ENCODE measurements at places on chromosomes 7 and 10.

DNA sequence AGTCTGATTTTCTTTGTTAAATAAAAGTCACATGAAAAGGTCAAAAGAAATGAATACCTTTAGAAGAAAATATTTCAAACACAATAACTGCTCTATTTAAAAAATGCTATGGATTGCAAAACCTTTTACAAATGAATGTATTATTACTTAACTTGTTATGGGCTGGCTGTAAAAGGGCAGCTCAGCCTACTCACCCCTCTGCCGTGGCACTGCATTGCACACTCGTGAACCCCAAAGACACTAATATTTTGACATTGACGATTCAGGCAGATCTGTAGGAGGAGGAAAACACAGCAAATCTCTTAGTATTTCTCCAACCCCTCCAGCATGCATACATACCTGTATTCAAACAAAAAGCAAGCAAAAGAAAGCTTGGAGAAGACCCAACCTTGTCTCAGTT, 149.5 kb downstream of the FANK1 start:
- no peak for DNase-seq

- DNase-seq: no peak
Measured at GRCh38 chr10:128570319-128570995, 444.2 kb upstream of the MKI67 start.

- DNase-seq: no peak
Measured at GRCh38 chr10:35637462-35637861, 4.6 kb downstream of the FZD8 start.

GRCh38 chr7:3371601-3372000, 70.5 kb downstream of the SDK1 start:
- DNase-seq: no peak

DNA sequence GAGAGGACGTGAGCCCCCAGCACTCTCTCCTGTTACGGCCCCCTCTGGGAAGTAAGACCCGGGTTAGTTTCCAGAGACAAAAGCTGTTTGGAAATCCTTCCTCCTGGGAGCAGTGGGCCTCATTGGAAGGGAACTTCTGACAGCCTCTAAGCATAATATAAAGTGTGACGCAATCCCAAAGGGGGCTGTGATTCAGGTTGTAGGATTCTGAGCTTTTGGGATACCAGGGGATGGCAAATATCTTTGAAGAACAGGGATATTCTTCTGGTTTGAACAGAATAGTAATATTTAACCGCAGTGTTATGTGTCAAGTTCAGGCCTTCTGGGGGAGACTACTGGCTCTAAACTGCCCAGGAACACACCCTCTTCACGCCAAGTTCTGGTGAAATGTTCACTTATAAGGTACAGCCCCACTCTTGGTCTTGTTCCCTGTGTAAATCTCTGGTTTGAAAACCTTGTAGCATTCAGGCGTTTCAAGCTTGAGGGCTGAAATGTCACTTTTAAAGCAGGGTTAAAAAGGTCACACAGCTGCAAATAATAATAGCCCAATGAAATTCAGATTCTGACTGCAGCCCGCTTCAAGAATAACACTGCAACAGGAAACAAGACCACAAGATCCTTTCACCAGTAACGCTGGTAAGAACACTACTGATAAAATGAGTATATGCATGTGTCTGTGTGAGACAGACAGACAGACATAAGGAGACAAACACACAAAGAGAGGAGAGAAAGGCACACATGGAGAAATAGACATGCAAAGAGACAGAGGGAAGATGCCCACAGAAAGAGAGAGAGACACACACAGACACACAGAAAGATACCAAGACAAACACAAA, 69.0 kb downstream of the CREB5 start:
- DNase-seq: no peak

DNA sequence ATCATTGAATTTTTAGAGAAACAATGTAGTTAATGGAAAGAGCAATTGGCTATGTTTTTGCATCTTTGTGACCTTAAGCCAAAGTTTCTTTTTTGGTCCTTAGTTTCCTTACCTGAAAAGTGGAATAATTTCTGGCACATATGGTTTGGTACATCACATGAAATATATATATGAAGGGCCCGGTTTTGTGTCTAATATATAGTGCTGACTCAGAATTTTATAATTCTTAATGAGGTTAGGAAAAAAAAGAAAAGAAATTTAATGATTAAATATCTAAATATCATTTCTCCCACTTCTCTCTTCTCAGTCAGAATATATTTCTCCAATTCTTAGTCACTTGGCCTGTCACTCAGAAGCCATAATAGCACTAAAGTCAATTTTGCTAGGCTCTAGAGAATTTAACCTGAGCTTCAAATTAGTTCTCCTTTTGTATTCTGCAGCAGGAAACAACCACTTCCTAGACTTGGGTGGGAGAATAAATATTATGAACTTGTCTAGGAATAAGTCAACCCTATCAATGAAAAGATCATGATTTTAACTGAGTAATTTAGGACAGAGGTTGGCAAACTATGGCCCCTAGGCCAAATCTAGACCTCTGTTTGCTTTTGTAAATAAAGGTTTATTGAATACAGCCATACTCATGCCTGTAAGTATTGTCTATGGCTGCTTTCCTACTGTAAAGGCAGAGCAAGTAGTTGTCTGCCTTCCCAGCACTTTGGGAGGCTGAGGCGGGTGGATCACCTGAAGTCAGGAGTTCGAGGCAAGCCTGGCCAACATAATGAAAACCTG, 34.6 kb downstream of the PPP1R9A start:
- peak; percentile 31 for DNase-seq

DNA sequence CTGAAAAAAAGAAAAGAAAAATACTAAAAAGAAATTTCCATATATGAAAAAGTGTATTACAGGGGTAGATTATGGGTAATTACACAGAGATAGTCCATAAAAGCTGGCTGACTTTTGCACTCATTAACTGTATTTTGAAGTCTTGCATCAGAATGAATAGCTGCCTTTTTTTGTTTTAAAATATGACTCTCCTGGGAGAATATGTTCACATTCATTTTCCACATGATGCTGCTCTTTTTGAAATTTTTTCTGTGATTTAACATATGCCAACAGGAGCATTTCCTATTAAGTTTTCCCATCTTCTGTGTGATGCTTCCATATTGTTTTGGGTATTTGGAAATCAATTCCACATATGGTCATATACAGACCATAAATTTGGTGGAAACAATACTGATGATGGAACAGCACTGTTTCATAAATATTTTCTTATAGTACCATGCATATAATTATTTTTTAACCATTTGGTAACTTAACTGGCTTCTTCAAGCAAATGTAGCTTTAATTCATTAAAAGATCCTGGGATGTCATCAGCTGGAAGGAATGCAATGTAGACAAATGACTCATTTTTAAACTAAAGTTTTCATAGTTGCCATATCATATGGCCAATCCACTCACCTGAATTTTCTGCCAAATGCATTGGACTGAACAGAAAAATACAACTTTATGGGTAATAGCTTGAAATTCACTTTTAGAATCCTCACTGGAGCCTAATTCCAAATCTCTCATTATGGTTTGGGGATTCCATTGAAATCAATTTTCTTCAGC, 313.9 kb upstream of the GLI3 start:
- DNase-seq: no peak

DNA sequence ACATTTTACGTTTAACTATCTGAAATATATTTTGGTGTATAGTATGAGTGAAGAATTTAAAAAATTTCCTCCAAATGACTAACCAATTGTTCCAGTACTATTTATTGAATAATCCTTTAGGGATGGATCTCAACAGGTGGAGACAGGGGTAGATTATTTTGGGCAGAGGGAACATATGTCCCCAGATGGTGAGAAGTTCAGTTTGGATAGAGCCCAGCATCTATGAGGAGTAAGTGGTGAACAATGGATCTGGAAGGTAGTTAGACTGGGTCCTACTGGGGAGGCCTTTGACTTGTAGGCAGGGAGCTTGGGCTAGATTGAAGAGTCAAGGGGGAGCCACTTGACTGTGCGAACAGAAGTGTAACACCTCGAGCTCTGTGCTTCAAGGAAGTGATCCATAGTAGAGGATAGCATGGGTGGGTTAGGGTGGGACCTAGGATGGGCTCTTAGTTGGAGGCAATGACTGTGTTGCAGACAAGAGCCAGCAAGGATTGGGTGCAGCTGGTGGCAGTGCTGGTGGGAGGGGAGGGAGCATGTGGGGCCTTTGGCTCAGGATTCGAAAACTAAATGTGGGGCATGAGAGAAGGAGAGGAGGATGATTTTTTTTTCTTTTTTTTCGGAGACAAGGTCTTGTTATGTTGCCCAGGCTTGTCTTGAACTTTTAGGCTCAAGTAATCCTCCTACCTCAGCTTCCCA, 3.9 kb upstream of the PURB start:
- DNase-seq: no peak

- no peak for DNase-seq
Measured at GRCh38 chr10:77571490-77571889, 66.1 kb downstream of the KCNMA1 start.

DNA sequence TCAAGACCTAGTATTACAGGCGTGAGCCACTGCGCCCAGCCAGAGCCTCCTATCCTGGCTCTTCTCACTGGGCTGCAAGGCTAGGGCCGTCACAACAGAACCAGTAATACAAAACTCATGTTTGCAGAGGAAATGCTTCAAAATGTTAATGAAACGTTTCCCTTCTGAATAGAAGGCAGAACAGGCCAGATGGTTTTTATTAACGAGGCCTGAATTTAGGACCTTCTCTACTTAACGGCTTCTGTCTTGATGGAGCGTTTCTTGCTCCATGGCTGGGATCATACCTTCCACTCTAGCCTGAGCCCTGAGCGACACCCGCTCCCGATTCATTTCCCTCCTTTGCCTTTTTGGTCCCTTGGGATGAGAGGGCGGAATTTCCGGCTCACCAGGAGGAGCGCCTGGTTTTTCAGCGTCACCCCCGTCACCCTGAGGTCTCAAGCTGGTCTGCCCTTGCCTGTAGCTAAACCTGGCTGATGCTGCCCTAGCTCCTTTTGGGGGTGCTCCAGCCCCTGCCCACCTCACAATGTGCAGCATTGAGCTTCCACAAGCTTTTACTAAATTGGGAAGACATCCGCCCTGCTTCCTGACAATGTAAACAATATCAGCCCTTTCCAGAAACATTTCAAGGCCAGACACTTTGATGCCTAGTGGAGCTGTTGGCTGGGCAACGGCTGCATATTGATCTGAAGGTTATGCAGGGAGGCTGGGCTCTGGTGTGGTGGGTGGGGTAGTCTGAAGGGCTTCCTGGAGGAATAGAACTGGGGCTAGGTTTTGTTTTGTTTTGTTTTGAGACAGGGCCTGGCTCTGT, 5.2 kb downstream of the CLIP2 start:
- no peak for DNase-seq

GRCh38 chr7:75772081-75773077, at the start of gene CCL26:
CCL26 (minus strand) TSS chr7:75772211; CDS start chr7:75772176, 35 bp downstream.
- no peak for DNase-seq

GRCh38 chr10:89625041-89625765, 19.8 kb downstream of the PANK1 start:
- no peak for DNase-seq

- DNase-seq: no peak
Measured at GRCh38 chr7:130732980-130733930, 752 bp downstream of the KLF14 start.

- DNase-seq: no peak
Measured at GRCh38 chr7:35556515-35557471, 138.1 kb downstream of the HERPUD2 start.

DNA sequence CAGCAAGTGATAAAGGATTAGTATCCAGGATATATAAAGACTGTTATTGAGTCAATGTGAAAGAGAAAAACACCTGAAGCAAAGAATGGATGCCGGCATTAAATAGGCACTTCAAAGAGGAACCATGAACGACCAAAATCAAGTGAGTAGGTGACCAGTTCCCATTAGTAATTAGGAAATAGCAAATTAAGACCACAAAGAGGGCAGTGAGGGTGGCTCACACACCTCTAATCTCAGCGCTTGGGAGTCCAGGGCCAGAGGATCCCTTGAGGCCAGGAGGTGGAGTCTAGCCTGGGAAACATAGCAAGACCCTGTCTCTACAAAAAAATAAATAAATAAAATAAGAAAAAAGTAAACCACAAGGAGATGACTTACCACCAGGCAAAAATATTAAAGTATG, 1.5 kb upstream of the ANTXRL start:
- no peak for DNase-seq

GRCh38 chr10:97372233-97372875, 28.8 kb downstream of the RRP12 start:
- no peak for DNase-seq

DNA sequence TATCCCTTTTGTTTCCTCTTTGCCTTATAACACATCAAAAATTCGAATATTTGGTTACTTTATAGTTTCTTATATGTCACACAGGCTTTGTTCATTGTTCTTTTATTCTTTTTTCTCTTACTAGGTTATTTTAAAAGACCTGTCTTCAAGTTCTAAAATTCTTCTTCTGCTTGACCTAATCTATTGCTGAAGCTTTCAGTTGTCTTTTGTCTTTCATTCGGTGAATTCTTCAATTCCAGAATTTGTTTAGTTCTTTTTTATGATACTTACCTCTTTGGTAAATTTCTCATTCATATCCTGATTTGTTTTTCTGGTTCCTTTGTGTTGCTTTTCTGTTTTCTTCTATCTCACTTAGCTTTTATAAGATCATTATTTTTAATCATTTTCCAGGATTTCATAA, 188.4 kb downstream of the ZEB1 start:
- DNase-seq: no peak

GRCh38 chr7:84136809-84137208, 57.8 kb downstream of the SEMA3A start:
- no peak for DNase-seq

- peak; percentile 62 for DNase-seq
Measured at GRCh38 chr7:47573758-47574481, 8.0 kb downstream of the TNS3 start.

GRCh38 chr7:98557538-98558031, 59.5 kb upstream of the NPTX2 start:
- no peak for DNase-seq

- DNase-seq: no peak
Measured at GRCh38 chr7:98418636-98419315, 17.9 kb upstream of the BAIAP2L1 start.

DNA sequence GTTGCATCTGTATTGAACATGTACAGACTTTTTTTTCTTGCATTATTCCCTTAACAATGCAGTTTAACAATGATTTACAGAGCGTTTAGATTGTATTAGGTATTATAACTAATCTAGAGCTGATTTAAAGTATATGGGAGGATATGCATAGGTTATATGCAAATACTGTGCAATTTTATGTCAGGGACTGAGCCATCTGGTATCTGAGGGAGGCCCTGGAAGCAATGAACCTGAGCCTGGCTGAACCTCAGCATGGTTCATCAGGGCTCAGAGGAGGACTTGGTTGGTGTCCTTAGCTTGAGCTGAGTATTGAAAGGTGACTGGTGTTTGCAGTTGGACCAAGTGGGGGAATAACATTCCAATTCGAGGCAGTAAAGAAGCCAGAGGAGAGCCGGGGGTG, 4.8 kb downstream of the ADCK2 start:
- DNase-seq: no peak

DNA sequence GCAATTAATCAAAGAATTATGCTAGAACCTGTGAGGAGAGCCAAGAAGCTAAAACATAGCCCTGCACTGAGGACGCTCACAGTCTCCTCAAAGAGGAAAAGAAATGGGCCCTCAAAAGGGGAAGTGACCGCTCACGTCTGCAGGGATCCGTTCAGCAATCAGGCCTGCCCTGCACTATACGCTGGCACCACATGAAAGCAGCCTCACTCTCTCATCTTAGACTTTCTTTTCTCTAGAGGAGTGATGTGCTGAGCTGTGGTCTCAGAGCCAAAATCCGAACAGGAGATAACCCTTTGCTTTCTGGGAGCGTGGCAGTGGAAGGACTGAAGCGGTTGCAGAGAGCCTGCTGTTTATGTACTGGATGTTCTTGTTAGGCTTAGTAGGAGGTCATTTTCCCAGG, 6.3 kb upstream of the IL2RA start:
- no peak for DNase-seq
